ENCODE measurements at places on chromosomes 6 and 20. TPM values are rescaled to one million over a fixed set of nuclear protein-coding genes. Genes with fewer than 3 reads are reported as not detected.

GRCh38 chr20:47917549-47918070, 132.3 kb upstream of the SULF2 start:
- DNase-seq = no peak
- H3K27ac ChIP-seq = no peak overlapping the region
- H3K27me3 ChIP-seq = no peaks in the 10 kb centered on the region
- no peaks in the 10 kb centered on the region for H3K4me1 ChIP-seq
- no peaks in the 10 kb centered on the region for H3K36me3 ChIP-seq

- no peaks in the 10 kb centered on the region for H3K4me1 ChIP-seq
- H3K36me3 ChIP-seq = no peaks in the 10 kb centered on the region
- no peak for DNase-seq
These were observed 722.1 kb downstream of the EYS start for GRCh38 chr6:64984948-64985347.

- no peak for DNase-seq
- no peaks in the 10 kb centered on the region for H3K36me3 ChIP-seq
- no peak overlapping the region for H3K27ac ChIP-seq
- no peaks in the 10 kb centered on the region for H3K4me1 ChIP-seq
These were observed 21.7 kb upstream of the OCSTAMP start for GRCh38 chr20:46572153-46572552.

GRCh38 chr6:153538491-153538890, 407.4 kb upstream of the RGS17 start:
- H3K4me3 ChIP-seq = no peak overlapping the region
- no peaks in the 10 kb centered on the region for H3K27me3 ChIP-seq
- H3K4me1 ChIP-seq = no peaks in the 10 kb centered on the region
- no peak for DNase-seq
- H3K36me3 ChIP-seq = no peaks in the 10 kb centered on the region

The EFCAB8 gene
- polyA plus RNA-seq = not detected

Measured in CD4-positive, CD25-positive, alpha-beta regulatory T cell (primary cell).